ENCODE measurements at places on chromosomes 7 and 10. TPM values are rescaled to one million over a fixed set of nuclear protein-coding genes. Genes with fewer than 3 reads are reported as not detected.
A peak's percentile ranks its signal among the peaks of the same experiment; 100 is the strongest.

Gene SNCG
- 32.2 TPM for polyA plus RNA-seq

GRCh38 chr7:149716932-149717307 is 56.5 kb downstream of the ZNF467 start:
- no peak for DNase-seq

DNA sequence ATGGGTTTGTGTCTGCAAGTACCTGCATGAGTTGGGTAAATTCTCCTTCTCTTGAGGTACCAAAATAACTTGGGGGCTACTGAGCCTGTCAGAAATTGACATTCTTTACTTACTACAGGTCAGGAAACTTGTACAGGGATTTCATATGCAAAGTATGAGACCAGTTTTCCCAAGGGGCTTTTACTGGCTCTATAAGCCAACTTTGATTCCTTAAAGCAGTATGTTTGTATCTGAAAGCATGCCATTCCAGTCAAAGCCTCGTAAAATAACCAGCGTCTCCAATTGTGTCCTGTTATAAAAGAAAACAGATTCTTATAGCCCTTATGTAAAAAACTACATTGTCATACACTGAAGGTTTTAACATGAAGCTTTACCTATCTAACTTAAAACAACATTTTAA is 90.2 kb downstream of the ZNF467 start:
- no peak for DNase-seq

Gene TMEM196
- not detected for polyA plus RNA-seq

DNA sequence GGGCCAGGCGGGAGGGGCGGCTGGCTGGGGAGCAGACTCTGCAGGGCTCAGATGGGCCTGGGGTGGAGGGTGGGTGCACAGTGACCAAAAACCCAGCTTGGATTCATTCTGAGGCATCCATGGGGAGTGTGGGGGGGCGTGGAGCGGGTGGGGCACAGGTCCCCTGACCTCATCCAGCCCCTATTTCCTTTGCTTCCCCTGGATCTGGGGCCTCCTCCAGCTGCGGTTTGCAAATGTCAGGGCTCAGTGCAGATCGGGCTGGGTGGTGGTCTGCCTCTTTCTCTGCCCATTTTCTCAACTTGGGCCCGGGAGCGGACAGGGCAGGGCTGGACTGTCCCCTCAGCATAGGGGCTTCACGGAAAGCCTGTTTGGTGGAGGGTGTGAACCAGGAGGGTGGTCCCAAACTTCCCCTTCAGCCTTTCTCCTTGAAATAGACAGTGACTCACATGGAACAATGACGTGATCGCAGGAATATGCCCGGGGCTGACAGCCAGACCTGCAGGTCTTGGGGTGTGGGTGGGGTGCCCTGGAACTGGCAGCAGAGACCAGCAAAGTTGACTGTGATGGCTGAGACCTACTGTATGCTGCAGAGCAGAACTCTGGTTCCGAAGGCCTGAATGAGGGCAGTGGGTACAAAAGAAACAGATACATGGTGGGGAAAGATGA is 72.9 kb upstream of the PODXL start:
- DNase-seq: no peak

DNA sequence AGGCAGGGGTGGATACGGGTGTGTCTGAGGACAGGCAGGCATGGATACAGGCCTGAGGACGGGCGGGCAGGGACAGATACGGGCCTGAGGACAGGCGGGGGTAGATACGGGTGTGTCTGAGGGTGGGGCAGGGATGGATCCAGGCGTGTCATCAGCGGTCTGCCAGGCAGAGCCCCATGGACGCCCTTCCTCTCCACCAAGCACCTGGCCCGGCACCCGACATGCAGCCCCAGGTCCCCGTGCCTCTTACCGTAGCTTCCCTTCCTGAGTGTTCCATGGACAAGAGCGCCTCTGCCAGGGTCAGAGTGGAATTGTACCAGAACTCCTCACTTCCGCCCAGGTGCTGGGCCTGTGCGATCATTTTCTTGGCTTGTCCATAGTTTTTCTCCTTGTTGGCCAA is 74.6 kb upstream of the NKX6-2 start:
- no peak for DNase-seq

GRCh38 chr7:112422842-112423496 is 27.3 kb upstream of the IFRD1 start:
- peak; percentile 10 for DNase-seq

Gene CDC14C
- polyA plus RNA-seq: 0.08 TPM

DNA sequence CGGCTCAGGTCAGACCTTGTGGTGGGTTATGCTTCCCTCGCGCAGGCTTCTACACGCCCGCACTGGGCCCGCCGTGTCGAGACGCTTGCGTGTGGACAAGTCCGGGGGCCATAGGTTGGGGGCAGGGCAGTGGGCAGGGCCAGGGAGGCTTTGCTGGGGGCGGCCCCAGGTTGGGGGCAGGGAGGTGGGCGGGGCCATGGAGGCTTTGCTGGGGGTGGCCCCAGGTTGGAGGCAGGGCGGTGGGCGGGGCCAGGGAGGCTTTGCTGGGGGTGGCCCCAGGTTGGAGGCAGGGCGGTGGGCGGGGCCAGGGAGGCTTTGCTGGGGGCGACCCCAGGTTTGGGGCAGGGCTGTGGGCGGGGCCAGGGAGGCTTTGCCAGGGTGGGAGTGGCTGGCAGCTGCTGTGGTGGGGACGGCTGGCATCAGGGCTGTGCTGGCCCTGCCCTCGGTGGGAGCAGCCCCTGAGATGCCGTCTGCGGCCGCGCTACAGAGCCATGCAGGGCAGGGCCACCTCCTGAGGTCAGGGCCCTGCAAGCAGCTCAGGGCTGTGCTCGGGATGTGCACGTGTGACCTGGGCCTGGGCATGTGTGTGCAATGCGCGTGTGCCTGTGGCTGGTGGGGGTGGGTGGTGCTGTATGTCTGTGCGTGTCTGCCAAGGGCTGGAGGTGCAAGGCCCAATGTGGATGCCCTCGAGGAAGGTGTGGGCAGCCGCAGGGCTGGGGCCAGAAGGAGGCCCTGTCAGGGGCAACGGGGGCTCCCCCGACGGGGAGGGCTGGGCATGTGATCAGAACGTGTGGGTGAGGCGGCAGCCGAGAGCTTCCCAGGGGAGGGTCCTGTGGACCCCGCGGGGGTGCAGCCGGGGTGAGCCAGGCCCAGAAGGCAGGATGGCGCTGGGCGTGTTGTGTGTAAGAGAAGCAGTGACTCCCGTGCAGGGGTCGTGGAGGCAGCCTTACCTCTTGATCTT is 72.5 kb upstream of the NKX6-2 start:
- no peak for DNase-seq

Gene GRID1
- 1.8 TPM for polyA plus RNA-seq

DNA sequence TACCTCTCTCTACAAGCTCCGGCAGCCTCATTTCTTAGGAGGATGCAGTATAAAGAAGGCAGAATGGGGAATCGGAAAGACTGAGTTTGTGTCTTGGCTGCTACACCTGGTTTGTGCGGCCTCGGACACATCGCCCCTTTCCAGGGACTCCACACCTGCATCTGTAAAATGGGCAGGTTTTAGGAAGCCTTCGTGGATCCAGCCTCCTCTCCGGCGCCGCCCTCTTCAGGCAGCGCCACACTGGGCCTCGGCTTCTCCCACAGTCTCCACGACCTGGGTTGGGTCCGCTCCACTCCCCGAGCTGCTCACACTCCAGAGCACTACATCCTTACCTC is 341 bp downstream of the GOT1 start:
- no peak for DNase-seq

- DNase-seq: no peak
Observed at GRCh38 chr10:53052521-53053164, 280.1 kb upstream of the MBL2 start.

Gene ABCF2
- 28.2 TPM for polyA plus RNA-seq

GRCh38 chr7:105829681-105830322 is 46.6 kb downstream of the ATXN7L1 start:
- DNase-seq: no peak

Gene OR2A5
- polyA plus RNA-seq: 0.06 TPM

DNA sequence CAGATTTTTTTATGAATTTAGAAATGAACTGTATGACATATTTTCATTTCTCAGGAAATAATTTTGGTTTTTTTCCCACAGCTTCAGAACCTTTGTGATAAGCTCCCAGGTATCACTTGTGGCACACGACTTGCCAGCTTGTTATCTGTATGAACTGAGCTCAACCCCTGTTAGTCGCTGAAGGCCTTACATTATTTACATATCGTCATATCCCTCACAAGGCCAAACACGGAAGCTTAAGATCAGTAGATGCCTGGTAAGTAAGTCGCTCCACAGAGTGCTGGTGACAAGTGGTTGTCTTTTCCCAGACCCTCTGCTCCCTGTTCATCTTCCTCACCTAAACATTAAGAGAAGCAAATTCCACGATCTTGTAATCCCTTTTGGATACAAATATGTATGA is 55.2 kb downstream of the RAPGEF5 start:
- no peak for DNase-seq

DNA sequence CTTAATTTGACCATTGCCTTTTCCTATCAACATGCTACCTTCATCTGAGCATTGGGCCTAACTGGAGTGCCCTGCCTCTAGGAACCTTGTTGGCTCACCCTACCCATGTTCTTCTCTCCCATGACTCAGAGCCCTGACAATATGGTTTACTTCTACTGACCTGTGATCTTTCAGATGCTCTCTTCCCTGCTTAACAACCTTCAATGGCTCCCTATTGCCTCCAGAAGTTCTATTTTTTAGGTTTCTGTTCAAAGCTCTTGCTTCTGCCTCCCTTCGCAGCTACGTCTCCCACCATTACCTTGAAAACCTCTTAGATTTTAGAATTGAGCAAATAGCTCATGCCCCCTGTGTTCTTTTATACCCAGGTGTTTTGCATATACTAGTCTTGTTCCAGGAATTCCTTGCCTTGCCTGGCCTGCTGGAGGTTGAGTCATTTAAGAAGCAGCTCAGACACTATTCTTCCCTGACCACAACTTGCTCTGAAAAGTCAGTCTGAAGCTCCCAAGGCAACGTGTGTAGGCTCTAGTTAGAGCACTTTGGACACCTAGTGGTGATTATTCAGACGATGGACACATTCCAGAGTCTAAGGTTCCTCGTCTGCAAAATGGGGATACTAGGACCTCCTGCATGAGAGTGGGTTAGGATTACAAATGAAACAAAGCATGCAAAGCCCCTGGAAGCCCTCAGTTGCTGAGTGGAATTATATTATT is 64.4 kb upstream of the EMX2 start:
- no peak for DNase-seq

- no peak for DNase-seq
Observed at GRCh38 chr10:102202386-102202785, 23.7 kb upstream of the ELOVL3 start.

Gene AEBP1
- 74.3 TPM for polyA plus RNA-seq

GRCh38 chr10:99880080-99880835 is 97.8 kb downstream of the ABCC2 start:
- no peak for DNase-seq

- no peak for DNase-seq
Observed at GRCh38 chr7:148584154-148584827, 6.3 kb upstream of the C7orf33 start.

- no peak for DNase-seq
Observed at GRCh38 chr10:91907914-91908336, 1.4 kb downstream of the FGFBP3 start.

Data from left renal pelvis (tissue), 4 donors.